Stimulated activated CD8-positive, alpha-beta memory T cell treated with anti-CD3 and anti-CD28 coated beads, Interleukin-2, amount 100 ng/mL, for 1 hour (primary cell): ENCODE measurements at places on chromosomes 11 and 22.

GRCh38 chr11:30741039-30741550 is 154.9 kb upstream of the MPPED2 start:
- no peak for DNase-seq

DNA sequence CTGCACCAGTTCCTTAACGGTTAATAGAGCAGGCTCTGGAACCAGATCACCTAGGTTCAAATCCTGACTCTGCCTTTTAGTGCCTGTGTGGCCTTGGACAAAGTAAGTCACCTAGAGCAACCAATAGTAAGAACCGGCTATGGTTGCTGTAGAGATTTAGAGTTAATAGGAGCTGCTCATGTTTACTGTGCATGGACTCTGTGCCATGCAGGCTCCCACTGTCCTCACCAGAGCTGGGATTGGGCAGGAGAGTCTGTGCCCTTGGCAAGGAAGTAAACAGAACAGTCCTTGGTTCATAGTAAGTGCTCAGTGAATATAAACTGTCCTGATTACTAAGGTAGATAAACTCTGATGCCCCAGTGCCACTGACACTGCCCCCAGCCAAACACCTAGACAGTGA is 1.4 kb upstream of the TP53I11 start:
- no peak for DNase-seq

DNA sequence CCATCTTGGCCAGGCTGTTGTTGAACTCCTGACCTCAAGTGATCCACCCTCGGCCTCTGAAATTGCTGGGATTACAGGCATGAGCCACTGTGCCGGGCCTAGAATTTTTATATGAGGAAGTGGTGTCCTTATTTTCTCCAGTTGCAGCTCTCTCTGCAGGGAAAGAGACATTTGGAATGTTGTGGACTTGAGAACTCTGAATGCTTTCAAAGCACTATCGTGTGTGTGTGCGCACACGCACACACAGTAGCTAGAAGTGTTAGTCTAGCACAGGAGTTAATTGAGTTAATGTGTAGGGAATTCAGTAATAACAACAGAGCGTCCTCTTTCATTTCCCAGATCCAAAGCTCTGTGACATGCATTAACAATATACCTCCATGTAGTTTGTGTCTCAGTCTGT is 164.0 kb upstream of the RASSF10 start:
- DNase-seq: no peak

GRCh38 chr22:45867906-45868555 is 108.9 kb downstream of the WNT7B start:
- DNase-seq: no peak

GRCh38 chr11:85123752-85124231 is 503.4 kb downstream of the DLG2 start:
- no peak for DNase-seq

GRCh38 chr22:43269246-43269645 is 73.9 kb downstream of the SCUBE1 start:
- no peak for DNase-seq

DNA sequence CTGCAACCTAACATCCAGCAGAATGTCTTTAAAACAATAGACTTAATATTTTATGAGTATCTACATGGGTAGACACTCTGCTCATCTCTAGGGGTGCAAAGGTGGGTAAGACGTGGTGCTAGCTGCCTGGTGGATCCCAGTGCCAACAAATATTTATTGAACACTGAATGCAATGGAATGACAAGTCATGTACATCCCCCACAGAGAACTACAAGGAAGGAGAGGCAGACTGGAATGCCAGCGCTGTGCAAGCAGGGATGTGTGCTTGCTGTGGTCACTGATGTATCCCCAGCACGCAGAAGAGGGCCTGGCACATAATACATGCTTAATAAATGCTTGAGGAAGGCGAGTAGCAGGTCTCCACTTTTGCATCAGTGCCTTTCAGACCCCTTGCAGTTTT is 61.9 kb downstream of the CD6 start:
- no peak for DNase-seq
